Stimulated activated CD8-positive, alpha-beta memory T cell treated with anti-CD3 and anti-CD28 coated beads, Interleukin-15, amount 100 ng/mL, for 24 hours (primary cell): ENCODE measurements at places on chromosomes 13 and 19.

GRCh38 chr13:91825516-91825915 lies 427.1 kb downstream of the GPC5 start:
- DNase-seq: no peak

DNA sequence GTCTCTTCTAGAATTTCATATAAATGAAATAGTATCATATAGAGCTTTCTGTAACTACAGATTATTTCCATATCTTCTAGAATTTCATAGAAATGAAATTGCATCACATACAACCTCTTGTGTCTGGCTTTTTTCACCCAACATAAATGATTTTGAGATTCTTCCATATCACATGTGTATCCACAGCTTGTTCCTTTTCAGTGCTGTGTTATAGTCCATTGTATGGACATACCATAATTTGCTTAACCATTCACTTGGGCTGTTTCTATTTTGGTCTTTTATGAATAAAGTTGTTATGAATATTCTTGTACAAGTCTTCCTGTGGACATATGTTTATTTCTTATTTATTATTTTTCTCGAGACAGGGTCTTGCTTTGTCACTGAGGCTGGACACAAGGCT lies 11.7 kb downstream of the TPRX1 start:
- no peak for DNase-seq

DNA sequence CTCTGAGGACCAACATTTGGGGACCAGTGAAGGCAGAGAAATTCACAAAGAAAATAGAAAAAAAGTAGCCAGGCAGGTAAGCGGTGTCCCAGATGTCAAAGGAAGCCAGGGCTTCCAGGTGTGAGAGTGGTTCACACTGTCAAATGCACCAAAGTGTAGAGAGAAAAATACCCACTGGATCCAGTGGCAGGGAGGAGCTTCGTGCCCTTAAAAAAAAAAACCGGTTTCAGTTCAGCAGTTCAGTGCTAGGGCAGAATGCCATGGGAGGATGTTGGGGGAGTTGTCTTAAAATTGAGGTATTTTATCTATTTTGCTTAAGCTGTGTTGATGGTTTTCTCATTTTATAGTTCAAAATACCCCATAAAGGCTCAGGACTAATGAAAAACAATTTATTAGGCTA lies 47.8 kb upstream of the C1QTNF9 start:
- DNase-seq: no peak

DNA sequence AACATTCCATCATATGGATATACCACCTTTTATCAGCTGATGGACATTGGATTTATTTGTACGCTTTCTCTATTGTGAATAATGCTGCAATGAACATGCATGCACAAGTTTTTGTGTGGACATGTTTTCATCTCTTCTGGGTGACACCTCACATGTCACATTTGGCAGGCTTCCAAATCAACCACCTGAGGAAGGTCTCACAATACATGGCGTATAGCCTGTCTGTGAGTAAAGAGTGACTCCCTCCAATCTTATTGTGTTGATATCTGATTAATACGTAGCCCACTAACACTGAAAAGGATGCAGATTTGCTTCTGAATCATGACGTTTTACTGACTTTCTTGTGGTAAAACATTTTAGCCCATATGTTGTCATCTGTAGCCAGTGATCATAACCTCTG lies 61.1 kb downstream of the SLC15A1 start:
- DNase-seq: no peak

GRCh38 chr13:25776722-25777121 lies 275.1 kb downstream of the SHISA2 start:
- DNase-seq: no peak

DNA sequence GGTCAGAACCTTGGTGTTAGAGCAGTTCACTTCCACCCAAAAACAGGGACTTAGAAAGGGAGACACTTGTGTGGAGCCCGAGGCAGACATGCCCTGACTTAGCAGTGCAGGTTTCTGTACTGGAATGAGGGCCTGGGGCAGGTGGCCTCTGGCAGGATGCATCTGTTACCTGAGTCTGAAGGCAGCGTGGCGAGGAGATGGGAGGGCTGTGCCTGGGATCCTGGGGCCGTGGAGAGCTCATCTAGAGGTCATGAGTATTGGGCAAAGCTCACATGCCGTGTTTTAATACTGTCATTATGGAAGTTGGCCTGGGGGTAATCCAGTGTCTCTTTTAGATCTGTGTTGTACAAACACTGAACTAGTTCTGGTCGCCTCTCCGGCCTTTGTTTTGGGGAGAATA lies 21.4 kb downstream of the KDM4B start:
- no peak for DNase-seq

GRCh38 chr19:2578391-2578890 lies 102.5 kb downstream of the GADD45B start:
- DNase-seq: no peak

- no peak for DNase-seq
Observed at GRCh38 chr13:47175172-47175866, 278.5 kb upstream of the HTR2A start.

GRCh38 chr13:43515531-43515930 lies 271.2 kb downstream of the ENOX1 start:
- DNase-seq: no peak

- DNase-seq: no peak
Observed at GRCh38 chr19:45468159-45468651, 409 bp downstream of the FOSB start.

DNA sequence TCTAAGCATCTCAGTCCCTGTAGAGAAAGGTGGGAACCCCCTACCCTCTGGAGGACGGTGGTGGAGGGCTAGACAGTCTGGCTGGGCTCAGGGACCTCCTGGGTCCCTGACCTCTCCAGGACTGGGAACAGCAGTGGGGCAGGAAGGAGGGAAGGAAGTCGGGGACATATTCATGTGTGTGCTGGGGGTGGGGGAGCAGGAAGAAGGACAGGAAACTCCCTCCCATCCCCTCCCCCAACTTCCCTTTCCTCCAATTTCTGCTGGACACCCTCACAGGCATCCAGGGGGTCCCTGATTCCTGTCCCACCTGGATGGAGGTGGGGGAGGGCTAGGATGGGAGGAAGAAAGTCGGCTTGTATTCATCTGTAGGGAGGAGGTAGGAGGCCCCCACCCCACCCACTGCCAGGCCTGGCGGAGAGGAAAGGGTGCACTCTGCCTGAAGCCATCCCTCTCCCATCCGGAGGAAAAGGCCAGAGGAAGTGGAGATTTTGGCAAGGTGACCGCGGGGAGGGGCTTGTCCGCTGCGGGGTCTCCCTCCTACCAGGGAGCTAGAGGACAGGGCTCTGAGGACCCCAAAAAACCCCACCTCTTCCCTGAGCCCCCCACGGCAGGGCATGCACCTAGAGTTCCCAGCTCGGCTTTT lies 2.3 kb downstream of the NOVA2 start:
- DNase-seq: no peak

DNA sequence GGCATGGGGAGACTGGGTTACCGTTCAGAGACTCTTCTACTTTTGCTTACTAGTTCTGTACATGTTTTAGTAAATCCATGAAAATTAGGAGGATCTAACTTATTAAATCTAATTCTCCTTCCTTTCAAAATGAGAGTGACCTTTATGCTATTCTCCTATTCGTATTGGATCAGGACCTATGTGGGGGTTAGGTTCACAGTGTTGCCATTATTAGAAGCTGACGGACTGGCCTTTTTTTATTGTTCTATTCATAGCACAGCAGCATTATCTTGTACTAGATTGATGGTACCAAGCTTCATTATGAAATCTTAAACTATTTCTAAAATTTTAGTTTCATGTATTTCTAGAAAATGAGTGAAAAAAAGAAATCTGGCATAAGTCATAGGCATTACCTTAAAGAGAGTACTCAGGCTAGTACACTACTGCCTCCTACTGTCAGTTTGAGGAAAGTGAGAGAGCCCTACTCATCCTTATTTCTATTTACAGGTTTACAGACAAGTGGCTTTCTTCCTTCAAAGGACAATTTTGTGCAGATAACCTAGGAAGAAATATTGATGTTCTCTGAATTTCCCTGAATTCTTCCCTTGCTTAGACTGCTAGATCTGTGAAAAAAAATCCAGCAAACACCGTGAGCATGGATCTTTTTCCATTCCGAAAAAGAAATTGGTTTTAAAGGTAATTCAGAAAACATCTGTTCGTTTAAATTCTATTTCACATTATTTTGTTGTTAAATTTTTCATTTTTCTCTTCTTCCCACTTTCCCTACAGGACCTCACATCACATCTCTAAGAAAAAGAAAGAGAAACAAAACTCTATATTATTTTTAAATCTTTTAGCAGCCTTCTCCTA lies 485.5 kb downstream of the DIAPH3 start:
- no peak for DNase-seq

GRCh38 chr19:32910874-32911273 lies 41.3 kb upstream of the SLC7A9 start:
- DNase-seq: no peak

DNA sequence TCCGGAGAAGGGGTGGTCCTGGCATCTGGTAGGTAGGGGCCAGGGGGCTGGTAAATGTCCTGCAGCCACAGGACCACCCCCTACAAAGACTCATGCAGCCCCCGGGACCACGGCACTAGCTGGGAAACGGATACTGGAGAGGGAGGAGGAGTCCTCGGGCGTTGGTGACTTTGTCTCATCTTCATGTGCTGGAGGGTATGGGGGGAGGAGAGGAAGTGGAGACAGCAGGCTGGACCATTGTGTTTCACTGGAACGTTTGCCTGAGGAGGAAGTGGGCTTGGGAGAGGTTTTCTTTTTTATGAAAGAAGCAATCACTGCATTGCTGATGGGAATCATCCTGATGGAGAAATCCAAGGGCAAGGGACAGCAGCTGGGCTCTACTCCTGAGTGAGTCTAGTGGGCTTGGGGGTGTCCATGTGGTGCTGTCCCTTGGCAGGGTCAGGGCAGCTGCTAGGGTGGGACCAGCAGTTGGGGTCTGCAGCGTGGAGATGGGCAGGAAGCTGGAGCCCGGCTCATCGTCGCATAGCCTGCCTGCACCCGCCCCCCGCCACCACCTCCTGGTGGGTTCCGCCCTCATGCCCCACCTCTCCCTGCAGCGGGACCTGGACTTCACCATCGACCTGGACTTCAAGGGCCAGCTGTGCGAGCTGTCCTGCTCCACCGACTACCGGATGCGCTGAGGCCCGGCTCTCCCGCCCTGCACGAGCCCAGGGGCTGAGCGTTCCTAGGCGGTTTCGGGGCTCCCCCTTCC lies 1.7 kb upstream of the ADM5 start:
- DNase-seq: no peak

DNA sequence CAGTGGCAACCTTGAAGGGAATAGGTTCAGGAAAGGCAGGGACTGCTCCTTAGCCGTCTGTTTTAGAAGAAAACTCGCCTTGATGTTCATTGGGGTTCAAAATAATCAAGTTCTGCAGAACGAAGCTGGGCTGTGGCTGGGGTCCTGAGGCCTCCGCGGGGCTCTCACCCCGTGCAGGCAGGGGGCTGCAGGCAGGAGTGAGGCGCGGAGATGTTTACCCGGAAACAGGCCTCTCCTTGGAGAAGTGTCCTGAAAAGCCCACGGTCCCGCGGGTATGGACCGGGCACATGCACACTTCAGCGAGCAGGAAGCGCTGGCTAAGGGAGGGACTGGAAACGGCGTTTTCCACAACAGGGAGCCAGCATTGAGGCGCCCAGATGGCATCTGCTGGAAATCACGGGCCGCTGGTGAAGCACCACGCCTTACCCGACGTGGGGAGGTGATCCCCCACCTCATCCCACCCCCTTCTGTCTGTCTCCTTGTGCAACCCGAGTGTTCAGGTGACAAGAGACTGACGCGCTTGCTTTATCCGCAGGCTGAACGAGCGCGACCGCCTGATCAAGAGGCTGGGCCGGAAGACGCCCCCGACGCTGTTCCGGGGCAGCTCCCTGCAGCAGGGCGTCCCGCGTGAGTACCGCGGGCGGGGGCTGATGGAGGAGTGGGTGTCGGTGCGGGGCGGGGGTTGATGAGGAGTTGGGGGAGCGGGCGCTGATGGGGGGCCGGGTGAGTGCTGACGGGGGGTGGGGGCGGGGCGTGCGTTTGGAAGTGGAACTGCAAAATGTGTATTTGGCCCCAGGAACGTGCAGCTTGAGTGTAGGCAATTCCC lies 39.6 kb downstream of the SHISA2 start:
- DNase-seq: peak; percentile 6

DNA sequence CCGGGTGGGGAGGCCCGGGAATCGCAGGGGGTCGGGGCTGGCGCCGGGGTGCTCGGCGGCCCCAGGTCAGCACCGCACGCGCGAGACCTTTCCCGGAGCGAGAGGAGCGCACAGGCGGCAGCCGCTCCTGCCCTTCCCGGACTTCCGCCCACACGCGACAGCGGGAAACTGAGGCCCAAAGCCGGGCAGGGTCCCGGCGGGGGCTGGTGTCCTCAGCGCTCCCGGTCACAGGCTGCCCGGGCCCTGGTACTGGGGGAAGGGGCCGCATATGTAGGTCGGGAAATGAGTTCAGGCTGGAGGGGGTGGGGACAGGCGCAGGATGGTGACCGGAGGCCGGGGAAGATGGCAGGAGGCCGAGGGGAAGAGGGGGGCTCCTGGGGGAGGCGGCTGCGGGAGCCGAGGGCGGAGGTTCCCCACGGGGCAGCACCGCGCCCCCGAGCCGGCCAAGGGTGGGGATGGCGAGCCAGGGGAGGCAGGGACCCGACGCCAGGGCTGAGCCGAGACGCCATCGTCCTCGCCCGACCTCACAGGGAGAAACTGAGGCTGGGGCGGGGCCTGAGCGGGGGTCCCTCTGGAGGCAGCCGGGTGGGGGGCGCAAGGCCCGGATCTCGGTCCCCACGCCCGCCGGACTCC lies 662 bp downstream of the CBARP start:
- no peak for DNase-seq

DNA sequence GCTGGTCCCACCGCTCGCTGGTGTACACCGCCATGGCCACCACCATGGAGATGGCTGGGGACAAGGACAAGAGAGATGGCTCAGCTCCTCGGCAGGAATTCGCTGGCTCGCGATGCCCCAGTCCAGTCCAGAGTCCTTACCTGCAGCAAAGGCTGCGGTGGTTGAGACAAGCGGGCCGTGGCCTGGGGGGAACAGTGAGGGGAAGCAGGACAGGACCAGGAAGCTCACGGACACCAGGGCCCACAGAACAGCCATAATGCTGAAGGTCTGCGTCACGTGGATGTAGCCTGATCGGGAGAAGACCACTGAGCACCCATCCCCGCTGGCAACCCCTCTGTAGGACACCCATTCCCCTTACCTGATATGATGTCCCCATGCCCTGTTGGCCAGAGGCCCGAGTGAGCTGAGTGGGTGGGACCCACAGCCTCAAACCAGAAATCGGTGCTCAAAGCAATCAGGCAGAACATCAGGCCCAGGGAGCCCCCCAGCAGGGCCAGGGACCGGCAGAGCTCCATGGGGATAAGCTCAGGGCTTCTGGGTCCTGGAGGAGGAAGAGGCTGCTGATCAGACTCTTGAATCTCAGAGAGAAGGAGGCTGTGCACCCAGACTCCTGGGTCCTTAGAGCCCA lies 319 bp downstream of the NKG7 start:
- no peak for DNase-seq

GRCh38 chr13:39656325-39656677 lies 839 bp downstream of the COG6 start:
- no peak for DNase-seq

GRCh38 chr13:111952814-111953213 lies 114.1 kb upstream of the SOX1 start:
- no peak for DNase-seq

GRCh38 chr13:37618554-37618953 lies 20.0 kb upstream of the POSTN start:
- no peak for DNase-seq

- no peak for DNase-seq
Observed at GRCh38 chr19:17829855-17830566, 8.7 kb upstream of the INSL3 start.
